ENCODE measurements at places on chromosomes 5 and 9.

- no peak for DNase-seq
These were observed 69.8 kb downstream of the CNTLN start for GRCh38 chr9:17204611-17205152.

GRCh38 chr9:93054758-93055704, 3.5 kb upstream of the SUSD3 start:
- no peak for DNase-seq

GRCh38 chr9:90441814-90442213, 200.8 kb downstream of the DIRAS2 start:
- no peak for DNase-seq

- DNase-seq = no peak
These were observed 121.4 kb downstream of the GNAQ start for GRCh38 chr9:77910194-77910621.

DNA sequence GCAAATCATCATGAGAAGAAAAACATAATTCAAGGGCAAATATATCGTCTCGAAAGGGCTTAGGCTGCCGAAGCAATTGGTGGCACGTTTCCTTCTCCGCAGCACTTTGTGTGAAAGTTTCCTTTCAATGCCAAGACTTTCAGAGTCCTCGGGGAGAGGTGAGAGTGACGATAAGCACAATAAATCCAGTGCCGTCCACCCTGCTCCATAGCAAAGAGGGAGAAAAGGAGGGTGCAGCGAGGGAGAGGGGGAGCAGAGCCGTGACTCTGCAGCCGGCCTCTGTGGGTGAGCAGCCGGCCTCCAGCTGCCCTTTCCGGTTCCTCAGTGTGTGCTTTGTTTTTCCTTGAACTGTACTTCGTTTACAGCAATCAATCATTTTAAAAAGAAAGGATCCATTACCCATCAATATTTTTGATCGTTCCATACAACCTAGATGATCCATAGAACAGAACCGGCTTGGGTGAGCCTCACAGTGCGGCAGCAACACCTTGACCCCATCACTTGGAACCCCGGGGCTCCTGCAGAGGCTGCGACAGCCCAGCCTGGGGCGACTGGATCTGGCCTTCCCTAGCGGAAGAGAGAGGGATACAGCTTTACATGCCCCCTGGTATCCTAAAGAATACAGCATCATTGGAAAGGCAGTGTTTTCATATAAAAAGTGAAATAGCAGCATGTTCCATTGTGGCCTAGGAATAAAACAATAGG, 247.0 kb upstream of the IRX4 start:
- no peak for DNase-seq

DNA sequence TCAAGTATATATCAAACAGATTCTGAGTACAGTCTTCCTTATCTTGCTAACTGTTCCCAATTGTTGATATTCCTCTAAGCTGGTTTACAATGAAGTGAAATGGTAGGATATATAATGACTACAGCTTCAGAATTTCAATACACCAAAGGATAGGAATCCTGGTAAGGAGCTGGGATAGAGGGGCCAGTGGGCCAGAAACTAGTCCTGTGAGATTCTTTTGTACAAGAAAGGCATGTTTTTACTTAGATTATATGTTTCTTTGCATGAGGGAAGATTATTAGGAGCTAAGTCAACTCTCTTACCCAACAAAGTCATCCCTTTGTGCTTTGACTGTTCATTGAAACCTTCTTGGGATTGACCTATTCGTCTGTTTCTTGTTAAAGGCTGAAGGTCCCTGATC, 435.7 kb downstream of the PLK2 start:
- DNase-seq = no peak

DNA sequence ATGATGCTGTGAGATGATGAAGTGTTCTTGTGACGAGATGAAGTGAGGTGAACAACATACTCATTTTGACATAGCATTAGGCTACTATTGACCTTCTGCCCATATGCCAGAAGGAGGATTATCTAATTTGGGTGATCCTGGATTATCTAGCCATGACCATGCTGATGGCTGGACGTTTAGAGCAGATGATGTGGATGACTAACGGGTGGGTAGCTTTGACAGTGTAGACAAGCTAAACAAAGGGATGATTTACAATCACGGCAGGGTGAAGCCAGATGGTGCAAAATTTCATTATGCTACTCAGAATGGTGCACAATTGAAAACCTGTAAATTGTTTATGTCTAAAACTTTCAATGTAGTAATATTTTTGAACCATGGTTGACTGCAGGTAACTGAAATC, 2403.4 kb upstream of the ACO1 start:
- no peak for DNase-seq

DNA sequence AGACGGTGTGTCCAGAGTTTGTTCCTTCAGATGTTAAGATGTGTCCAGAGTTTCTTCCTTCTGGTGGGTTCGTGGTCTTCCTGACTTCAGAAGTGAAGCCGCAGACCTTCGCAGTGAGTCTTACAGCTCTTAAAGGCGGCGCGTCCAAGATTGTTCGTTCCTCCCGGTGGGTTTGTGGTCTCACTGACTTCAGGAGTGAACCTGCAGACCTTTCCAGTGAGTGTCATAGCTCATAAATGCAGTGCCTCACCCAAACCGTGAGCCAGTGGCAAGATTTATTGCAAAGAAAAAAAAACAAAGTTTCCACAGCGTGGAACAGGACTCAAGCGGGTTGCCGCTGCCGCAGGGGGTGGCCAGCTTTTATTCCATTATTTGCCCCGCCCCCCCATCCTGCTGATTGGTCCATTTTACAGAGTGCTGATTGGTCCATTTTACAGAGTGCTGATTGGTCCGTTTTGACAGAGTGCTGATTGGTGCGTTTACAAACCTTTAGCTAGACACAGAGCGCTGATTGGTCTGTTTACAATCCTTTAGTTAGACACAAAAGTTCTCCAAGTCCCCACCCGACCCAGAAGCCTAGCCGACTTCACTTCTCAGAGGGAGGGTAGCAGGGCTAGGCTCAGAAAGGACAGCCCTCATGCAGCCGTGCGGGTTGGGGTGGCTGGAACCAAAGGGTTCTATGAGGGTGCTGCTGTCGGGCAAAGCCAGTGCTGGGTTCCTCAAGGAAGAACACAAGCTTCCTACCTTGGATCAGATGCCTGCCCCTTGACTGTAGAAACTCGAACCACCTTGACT, 9.1 kb upstream of the RNF130 start:
- DNase-seq = peak; percentile 54

DNA sequence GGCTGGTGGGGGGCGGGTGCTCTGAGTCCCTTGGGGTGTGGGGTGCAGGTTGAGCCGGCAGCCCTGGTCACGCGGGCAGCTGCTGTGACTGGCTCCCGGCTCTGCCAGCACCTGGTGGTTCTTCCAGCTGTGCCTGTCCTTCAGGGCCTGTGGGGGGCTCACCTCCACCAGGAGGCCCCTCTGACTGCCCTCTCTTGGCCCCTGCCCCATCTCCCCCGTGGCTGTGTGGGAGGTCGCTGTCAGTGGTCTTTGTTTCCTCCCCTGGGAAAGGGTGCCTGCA, 3.3 kb downstream of the RXRA start:
- DNase-seq = no peak

GRCh38 chr5:36576721-36577120, 29.7 kb upstream of the SLC1A3 start:
- DNase-seq = no peak

DNA sequence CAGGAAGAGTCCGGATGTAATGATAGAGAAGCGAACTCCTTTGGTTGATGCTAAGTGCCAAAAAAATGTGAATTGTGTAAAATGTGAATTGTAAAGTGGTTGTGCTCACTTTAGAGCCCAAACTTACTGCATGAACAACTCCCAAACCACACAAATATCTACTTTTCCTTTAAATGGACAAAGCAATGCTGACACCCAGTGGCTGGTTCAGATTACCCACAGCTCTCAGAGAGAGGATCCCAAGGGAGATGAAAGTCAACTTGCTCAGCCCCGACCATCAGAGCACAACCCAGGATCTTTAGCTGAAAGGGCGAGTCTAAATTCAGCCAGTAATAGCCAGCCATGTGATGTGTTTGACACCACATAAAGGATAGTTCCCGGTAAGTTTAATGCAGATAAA, 133.7 kb downstream of the NMUR2 start:
- DNase-seq = no peak

Data from stimulated activated CD4-positive, alpha-beta T cell treated with anti-CD3 and anti-CD28 coated beads, TNF-alpha, amount 100 ng/mL, for 24 hours (primary cell).